ENCODE measurements at places on chromosomes 12 and 14. TPM values are rescaled to one million over a fixed set of nuclear protein-coding genes. Genes with fewer than 3 reads are reported as not detected.
A peak's percentile ranks its signal among the peaks of the same experiment; 100 is the strongest.

GRCh38 chr12:12441429-12441807 is 84.5 kb downstream of the BORCS5 start:
- H3K36me3 ChIP-seq, result no peaks in the 10 kb centered on the region
- no peak for DNase-seq
- peak overlapping the region; percentile 85 for H3K27ac ChIP-seq
- H3K4me3 ChIP-seq, result no peak overlapping the region
- peaks cover 26% of the 10 kb centered on the region for H3K4me1 ChIP-seq

The TPI1 gene
- polyA plus RNA-seq, result 547 TPM

GRCh38 chr12:67943141-67943892 is 45.9 kb upstream of the IFNG-AS1 start:
- no peak overlapping the region for H3K4me3 ChIP-seq
- no peaks in the 10 kb centered on the region for H3K4me1 ChIP-seq
- H3K27me3 ChIP-seq, result peaks cover 3% of the 10 kb centered on the region
- no peaks in the 10 kb centered on the region for H3K36me3 ChIP-seq
- no peak overlapping the region for H3K27ac ChIP-seq

The MUCL1 gene
- not detected for polyA plus RNA-seq

DNA sequence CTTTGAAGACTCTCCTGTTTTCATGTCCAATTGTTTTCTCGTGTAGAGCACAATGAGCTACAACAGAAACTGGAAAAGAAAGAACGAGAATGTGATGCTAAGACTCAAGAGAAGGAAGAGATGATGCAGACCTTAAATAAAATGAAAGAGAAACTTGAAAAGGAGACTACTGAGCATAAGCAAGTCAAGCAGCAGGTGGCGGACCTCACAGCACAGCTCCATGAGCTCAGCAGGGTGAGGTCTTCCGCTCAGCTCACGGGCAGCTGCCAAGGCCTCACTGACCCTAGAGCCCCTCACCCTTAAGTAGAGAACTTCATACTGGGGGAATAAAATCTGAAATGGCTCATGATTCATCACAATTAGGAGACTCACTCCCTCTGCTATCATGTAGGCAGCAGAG is 134.7 kb downstream of the GPR135 start:
- H3K27ac ChIP-seq, result no peak overlapping the region
- H3K4me1 ChIP-seq, result peaks cover 11% of the 10 kb centered on the region
- no peak for DNase-seq

DNA sequence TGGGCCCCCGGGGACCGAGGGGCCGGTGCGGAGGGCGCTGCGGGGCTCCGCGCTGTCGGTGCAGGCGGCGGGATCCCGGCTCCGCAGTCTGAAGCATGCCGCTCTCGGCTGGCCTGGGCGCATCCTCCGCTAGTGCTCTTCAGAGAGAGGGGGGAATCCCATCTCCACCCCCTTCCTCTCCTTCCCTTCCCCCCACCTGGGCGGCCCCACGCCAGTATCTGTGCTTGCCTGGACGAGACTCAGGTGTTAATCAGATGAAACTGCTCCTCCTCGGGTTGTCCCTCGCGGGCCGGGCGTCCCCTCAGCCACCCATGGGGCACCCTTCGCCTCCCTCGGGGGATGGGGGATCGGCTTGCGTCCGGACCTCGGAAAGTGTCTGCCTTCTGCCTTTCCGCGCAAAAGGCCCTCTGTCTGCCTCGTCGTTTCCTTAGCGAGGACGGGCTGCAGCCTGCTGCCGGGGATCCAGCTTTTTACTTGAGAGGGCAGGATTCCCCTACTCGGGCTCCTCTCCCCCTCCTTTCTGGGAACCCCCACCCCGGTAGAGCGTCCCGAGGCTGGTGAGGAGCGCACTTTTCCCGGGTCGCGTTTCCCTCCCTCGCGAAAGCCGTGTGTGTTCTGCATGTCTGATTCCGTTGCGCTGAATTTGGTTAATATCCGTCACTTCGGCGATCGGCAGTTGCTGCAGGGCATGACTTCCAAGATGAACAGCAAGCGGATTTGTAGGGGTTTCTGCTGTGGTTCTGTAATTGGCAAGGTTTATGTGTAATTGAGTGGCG is 1.1 kb downstream of the GPHN start:
- H3K4me1 ChIP-seq, result no peaks in the 10 kb centered on the region
- H3K27ac ChIP-seq, result peak overlapping the region; percentile 95
- H3K36me3 ChIP-seq, result no peaks in the 10 kb centered on the region
- peak; percentile 53 for DNase-seq

The HOTAIR gene
- not detected for polyA plus RNA-seq

DNA sequence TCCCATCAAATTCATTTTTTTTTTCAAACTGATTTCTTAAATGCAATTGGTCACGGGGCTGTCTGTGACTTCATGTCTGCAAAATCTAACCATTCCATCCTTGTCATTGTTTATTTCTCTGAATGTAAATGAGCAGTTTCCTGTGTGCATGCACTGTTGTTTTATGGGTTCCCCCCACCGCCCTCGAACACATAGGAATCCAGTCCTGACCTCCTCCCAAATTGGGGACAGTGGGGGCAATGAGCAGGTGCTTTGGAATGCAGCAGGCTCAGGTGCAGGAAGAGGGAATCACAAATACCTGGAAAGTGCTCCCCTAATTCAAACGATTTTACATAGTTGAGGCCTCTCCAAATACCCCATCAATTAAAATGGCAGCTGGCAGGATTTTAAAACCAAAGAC is 62.6 kb upstream of the ESRRB start:
- H3K4me3 ChIP-seq, result no peak overlapping the region
- H3K27ac ChIP-seq, result no peak overlapping the region
- H3K36me3 ChIP-seq, result no peaks in the 10 kb centered on the region
- no peaks in the 10 kb centered on the region for H3K4me1 ChIP-seq
- peaks cover 10% of the 10 kb centered on the region for H3K27me3 ChIP-seq
- DNase-seq, result no peak

- no peak overlapping the region for H3K27ac ChIP-seq
- DNase-seq, result no peak
- no peaks in the 10 kb centered on the region for H3K4me1 ChIP-seq
- no peaks in the 10 kb centered on the region for H3K36me3 ChIP-seq
- no peaks in the 10 kb centered on the region for H3K27me3 ChIP-seq
These were observed 88.2 kb upstream of the NTF3 start for GRCh38 chr12:5343711-5344110.

GRCh38 chr14:45906257-45906656 is 653.3 kb upstream of the MIS18BP1 start:
- no peaks in the 10 kb centered on the region for H3K36me3 ChIP-seq
- no peaks in the 10 kb centered on the region for H3K4me1 ChIP-seq
- no peak overlapping the region for H3K27ac ChIP-seq
- H3K27me3 ChIP-seq, result no peaks in the 10 kb centered on the region

DNA sequence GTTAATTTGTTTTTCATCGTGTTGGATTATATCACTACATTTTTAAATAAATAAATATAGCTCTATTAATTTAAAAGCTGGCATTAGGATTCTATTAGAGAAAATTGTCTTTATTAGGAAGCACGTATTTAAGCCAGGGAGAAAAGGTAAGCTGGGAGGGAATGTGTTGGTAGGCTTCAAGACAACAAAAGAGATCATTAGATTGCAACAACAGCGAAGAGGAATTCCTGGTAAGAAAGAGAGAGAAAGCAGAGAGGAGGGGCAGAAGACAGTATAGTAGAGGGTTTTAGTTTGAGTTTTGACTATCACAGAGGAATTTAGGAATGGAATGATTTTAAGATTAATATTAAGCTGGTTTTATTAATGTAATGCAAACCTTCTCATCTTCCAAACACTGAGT is 613.6 kb upstream of the USP15 start:
- no peaks in the 10 kb centered on the region for H3K4me1 ChIP-seq
- no peak overlapping the region for H3K4me3 ChIP-seq
- no peak for DNase-seq
- no peaks in the 10 kb centered on the region for H3K36me3 ChIP-seq
- H3K27me3 ChIP-seq, result no peaks in the 10 kb centered on the region

- H3K27me3 ChIP-seq, result no peaks in the 10 kb centered on the region
- H3K36me3 ChIP-seq, result no peaks in the 10 kb centered on the region
- no peak for DNase-seq
- H3K27ac ChIP-seq, result no peak overlapping the region
These were observed 9.6 kb downstream of the BAG5 start for GRCh38 chr14:103552846-103553210.

- H3K27me3 ChIP-seq, result no peaks in the 10 kb centered on the region
- DNase-seq, result no peak
- H3K27ac ChIP-seq, result no peak overlapping the region
- H3K4me1 ChIP-seq, result no peaks in the 10 kb centered on the region
- no peak overlapping the region for H3K4me3 ChIP-seq
These were observed 85.9 kb downstream of the C2CD5 start for GRCh38 chr12:22458298-22458937.

- no peak for DNase-seq
- peaks cover 20% of the 10 kb centered on the region for H3K4me1 ChIP-seq
- peak overlapping the region; percentile 97 for H3K27ac ChIP-seq
These were observed 1.7 kb upstream of the KLC1 start for GRCh38 chr14:103627073-103628025.

DNA sequence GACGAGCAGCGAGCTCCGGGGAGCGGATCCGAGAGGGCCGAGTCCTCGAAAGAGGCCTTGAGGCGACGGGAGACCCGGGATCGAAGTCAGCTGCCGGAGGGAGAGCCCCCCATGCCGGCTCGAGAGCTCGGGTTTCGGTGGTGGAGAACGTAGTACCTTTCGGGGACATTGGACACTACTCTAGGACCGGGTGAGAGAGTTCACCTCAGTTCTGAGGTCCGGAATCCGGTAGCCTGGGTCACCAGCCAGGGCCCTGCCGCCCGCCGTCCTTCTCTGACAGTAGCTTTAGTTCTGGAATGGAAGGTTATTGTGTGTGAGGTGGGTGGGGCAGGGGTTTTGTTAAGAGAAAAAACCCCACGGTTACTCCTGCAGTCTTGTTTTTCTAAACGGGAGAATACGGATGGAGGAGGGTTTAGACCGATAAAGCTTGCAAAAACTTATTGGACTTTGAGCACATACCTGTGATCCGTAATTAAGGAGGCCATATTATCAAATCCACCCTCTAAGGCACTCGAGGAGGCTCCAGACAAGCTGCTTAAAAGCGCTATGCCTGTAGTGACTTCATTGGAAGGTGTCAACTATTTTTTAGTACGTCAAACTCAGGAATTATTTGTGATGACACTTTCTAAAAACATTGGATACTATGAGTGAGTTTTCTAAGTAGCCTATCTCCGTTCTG is 765 bp downstream of the SCYL2 start:
- no peaks in the 10 kb centered on the region for H3K27me3 ChIP-seq
- H3K36me3 ChIP-seq, result no peaks in the 10 kb centered on the region
- DNase-seq, result no peak
- peaks cover 19% of the 10 kb centered on the region for H3K4me1 ChIP-seq
- peak overlapping the region; percentile 94 for H3K27ac ChIP-seq

DNA sequence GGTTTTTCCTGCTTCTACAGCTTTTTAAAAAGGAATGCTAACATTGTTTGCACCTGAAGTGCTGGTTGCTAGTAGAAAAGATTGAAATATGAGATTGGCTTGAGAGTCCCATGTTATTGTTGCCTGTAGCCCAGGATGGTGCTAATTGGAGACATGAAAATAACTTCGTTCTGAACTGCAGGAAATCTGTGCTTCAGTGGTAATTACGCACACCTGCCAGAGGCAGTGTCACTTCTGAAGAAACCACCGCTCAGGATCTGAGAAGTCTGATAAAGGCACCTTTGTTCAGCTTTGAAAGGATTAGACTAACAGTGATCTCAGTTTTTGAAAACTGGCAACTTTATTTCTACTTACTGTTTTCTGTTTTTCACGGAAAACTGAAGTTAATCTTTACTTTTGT is 15.5 kb upstream of the ATP6V0A2 start:
- no peaks in the 10 kb centered on the region for H3K27me3 ChIP-seq
- no peaks in the 10 kb centered on the region for H3K36me3 ChIP-seq
- no peak for DNase-seq
- H3K4me3 ChIP-seq, result no peak overlapping the region
- no peaks in the 10 kb centered on the region for H3K4me1 ChIP-seq

- H3K27me3 ChIP-seq, result no peaks in the 10 kb centered on the region
- no peak for DNase-seq
- H3K27ac ChIP-seq, result no peak overlapping the region
- no peaks in the 10 kb centered on the region for H3K36me3 ChIP-seq
- no peaks in the 10 kb centered on the region for H3K4me1 ChIP-seq
These were observed 126.9 kb upstream of the RAP1B start for GRCh38 chr12:68483592-68484383.

The NPFF gene
- not detected for polyA plus RNA-seq

The EVL gene
- polyA plus RNA-seq, result 34.7 TPM

The KRT4 gene
- not detected for polyA plus RNA-seq

DNA sequence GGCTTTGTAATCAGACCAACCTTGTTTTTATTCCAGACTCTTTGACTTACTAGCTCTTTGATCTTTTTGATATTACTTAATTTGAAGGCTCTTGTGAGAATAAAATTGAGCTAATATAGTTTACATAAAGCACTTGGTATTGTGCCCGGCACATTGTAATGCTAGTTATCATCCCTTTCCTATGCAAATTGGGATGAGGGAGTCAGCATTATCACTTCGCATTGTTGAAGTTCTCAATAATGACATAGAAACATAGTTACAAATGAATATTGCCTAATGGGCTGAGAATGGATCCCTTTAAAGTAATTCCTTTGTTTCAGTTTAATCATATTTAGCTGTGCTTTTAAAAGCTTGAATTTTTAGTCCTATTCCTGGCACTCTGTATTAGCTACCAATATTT is 36.6 kb downstream of the SUPT16H start:
- no peak overlapping the region for H3K4me3 ChIP-seq
- DNase-seq, result no peak
- no peaks in the 10 kb centered on the region for H3K4me1 ChIP-seq
- H3K36me3 ChIP-seq, result peaks cover 7% of the 10 kb centered on the region

GRCh38 chr12:121465921-121466793 is 66.2 kb downstream of the RNF34 start:
- peaks cover 3% of the 10 kb centered on the region for H3K4me1 ChIP-seq
- H3K27me3 ChIP-seq, result no peaks in the 10 kb centered on the region
- H3K36me3 ChIP-seq, result no peaks in the 10 kb centered on the region

The HOXC12 gene
- polyA plus RNA-seq, result not detected

The GOLGA3 gene
- 5.0 TPM for polyA plus RNA-seq

DNA sequence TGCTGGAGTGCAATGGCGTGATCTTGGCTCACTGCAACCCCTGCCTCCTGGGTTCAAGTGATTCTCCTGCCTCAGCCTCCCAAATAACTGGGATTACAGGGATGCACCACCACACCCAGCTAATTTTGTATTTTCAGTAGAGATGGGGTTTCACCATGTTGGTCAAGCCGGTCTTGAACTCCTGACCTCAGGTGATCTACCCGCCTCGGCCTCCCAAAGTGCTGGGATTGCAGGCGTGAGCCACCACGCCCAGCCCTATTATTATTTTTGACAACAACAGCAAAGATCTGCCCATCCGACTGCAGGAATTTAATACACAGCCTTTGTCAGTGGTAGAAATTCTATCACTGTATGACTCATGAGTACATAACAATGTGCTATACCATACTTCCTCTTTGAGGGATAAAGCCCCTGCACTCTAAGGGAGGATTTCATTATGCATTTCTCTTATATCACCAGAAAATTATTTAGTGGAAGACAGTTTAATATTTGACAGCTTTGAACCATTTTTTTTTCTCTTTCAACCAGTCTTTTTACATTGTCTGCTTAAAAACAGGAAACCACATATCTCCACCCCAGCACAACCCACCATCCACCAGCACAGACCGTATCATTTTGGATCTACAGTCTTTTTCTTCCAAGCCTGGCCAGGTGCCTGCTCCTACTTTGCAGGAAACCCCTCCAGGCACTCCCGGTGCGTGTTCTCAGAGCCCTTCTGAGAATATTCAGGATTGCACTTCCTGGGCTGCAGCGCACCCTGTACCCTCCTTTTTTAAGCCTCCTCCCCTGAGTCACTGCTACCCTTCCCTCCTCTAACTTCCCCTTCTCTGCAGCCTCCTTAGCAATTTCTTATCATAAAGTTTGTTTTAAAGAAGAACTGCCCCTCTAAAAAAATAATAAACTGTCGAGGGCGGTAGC is 594 bp downstream of the ARHGDIB start:
- H3K4me1 ChIP-seq, result peaks cover 5% of the 10 kb centered on the region
- peak overlapping the region; percentile 63 for H3K27ac ChIP-seq
- H3K27me3 ChIP-seq, result no peaks in the 10 kb centered on the region
- no peaks in the 10 kb centered on the region for H3K36me3 ChIP-seq

The RAD51AP1 gene
- 1.3 TPM for polyA plus RNA-seq

The C14orf180 gene
- polyA plus RNA-seq, result 3.0 TPM

The MYO1A gene
- 0.03 TPM for polyA plus RNA-seq

All from liver (tissue), 10 donors.